ENCODE measurements at places on chromosomes 7 and 10.

DNA sequence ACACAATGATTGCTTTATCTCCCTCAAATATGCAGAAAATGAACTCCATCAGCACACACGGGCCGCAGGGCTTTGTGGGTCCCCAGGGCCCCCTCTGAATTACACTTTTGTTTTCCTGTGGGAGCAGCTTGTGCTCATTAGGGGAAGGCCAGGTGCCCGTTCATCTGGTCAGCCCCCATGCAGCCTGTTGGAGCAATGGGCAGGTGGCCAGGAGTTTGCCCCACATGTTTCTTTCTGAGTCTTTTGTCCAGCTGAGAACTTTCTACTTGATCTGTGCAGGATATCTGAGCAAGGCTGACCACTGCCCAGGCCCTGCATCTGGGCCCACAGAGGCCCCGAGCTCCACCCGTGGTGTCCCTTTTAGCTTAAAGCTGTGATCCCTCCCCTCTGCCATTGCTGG is 105.3 kb upstream of the FAM20C start:
- no peak overlapping the region for H3K27ac ChIP-seq
- H3K4me1 ChIP-seq = peaks cover 54% of the 10 kb centered on the region
- H3K4me3 ChIP-seq = no peak overlapping the region

- no peak for DNase-seq
- H3K36me3 ChIP-seq = no peaks in the 10 kb centered on the region
Observed at GRCh38 chr10:116653885-116654284, 33.1 kb downstream of the PNLIPRP2 start.

- no peak for DNase-seq
- H3K27ac ChIP-seq = no peak overlapping the region
- H3K36me3 ChIP-seq = no peaks in the 10 kb centered on the region
- no peaks in the 10 kb centered on the region for H3K4me1 ChIP-seq
- no peak overlapping the region for H3K4me3 ChIP-seq
Observed at GRCh38 chr7:106459397-106460072, 174.8 kb upstream of the NAMPT start.

GRCh38 chr7:8160779-8161345 is 101.1 kb downstream of the ICA1 start:
- no peak for DNase-seq
- H3K27ac ChIP-seq = no peak overlapping the region
- H3K36me3 ChIP-seq = no peaks in the 10 kb centered on the region
- H3K4me3 ChIP-seq = no peak overlapping the region
- no peaks in the 10 kb centered on the region for H3K27me3 ChIP-seq
- H3K4me1 ChIP-seq = no peaks in the 10 kb centered on the region

GRCh38 chr10:52071814-52072213 is 242.3 kb upstream of the DKK1 start:
- H3K4me1 ChIP-seq = no peaks in the 10 kb centered on the region
- H3K27me3 ChIP-seq = no peaks in the 10 kb centered on the region
- no peaks in the 10 kb centered on the region for H3K36me3 ChIP-seq

- no peak overlapping the region for H3K4me3 ChIP-seq
- H3K27me3 ChIP-seq = no peaks in the 10 kb centered on the region
- H3K27ac ChIP-seq = no peak overlapping the region
- no peak for DNase-seq
- H3K4me1 ChIP-seq = no peaks in the 10 kb centered on the region
- H3K36me3 ChIP-seq = no peaks in the 10 kb centered on the region
Observed at GRCh38 chr7:260441-261281, 29.3 kb upstream of the FOXL3 start.

GRCh38 chr10:95821720-95822119 is 65.8 kb downstream of the ENTPD1 start:
- H3K4me3 ChIP-seq = no peak overlapping the region
- DNase-seq = no peak
- no peaks in the 10 kb centered on the region for H3K36me3 ChIP-seq
- no peaks in the 10 kb centered on the region for H3K4me1 ChIP-seq
- H3K27me3 ChIP-seq = no peaks in the 10 kb centered on the region
- no peak overlapping the region for H3K27ac ChIP-seq

DNA sequence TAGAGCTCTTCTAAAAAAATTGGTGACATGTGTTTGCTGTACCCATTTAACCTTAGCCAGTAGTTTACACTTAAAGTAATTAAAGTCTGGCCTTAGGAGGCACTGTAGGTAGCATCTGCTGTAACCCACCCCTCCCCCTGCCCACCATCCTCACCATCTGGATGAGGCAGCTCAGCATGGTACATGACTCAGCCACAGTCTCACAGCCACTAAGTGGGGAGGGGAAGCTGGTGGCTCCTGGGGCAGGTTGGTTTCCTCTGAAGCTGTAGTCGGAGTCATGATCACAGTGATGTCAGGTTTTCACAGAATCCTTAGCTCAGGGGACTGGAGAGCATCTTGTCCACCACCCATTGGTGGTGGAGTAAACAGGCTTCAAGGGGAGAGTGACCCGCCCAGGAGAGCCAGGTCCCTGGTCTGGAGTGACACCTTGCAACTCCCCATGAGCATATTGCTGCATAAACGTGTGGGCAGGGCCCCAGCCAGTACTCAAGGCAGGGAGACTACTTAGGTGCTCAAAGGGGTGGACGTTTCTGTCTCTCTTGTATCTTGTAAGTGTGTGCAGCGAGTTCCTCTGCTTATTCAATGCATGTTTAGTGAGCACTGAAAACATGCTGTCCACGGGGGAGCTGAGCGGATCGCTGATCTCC is 125.9 kb downstream of the GRK5 start:
- H3K4me1 ChIP-seq = peaks cover 20% of the 10 kb centered on the region
- DNase-seq = no peak
- H3K27ac ChIP-seq = no peak overlapping the region
- no peak overlapping the region for H3K4me3 ChIP-seq

DNA sequence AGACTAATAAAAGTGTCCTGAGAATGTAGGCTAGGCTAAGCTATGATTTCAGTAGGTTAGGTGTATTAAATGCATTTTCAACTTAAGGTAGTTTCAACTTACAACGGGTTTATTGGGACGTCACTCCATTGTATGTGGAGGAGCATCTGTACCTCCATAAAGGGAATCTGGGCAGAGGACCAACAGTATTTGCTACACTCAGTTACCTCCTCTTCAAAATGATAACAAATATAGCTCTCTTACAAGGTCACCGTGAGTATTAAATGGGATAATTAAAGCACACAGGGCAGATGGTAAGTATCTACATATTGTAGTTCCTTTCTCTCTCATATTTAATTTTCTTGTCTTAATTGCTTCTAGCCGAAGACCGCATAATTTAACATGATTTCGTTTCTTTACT is 59.0 kb upstream of the FGL2 start:
- DNase-seq = no peak
- no peaks in the 10 kb centered on the region for H3K36me3 ChIP-seq
- H3K4me3 ChIP-seq = no peak overlapping the region
- H3K27me3 ChIP-seq = no peaks in the 10 kb centered on the region

DNA sequence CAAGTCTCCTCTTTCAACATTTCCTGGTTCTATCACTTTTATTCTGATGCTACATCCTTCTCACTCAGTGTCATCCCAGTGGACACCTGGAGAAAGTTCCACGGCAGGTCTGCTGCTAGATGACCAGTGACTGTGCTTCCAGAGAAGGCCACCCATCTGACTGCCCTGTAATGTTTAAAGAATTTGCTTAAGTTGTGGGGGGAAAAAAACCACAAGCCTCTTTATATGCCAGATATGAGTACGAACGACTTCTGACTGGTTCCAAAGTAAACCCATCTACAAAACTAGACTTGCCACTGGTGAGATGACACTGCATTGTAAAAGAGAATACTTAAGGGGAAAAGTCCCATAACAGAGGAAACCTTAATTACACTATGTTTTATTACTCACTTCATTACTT is 69.6 kb upstream of the VWC2 start:
- no peak overlapping the region for H3K4me3 ChIP-seq
- no peaks in the 10 kb centered on the region for H3K27me3 ChIP-seq
- no peaks in the 10 kb centered on the region for H3K36me3 ChIP-seq
- DNase-seq = no peak
- H3K4me1 ChIP-seq = no peaks in the 10 kb centered on the region
- H3K27ac ChIP-seq = no peak overlapping the region

- H3K4me3 ChIP-seq = no peak overlapping the region
- peak; percentile 55 for DNase-seq
- no peaks in the 10 kb centered on the region for H3K36me3 ChIP-seq
- peaks cover 5% of the 10 kb centered on the region for H3K4me1 ChIP-seq
- peak overlapping the region; percentile 1 for H3K27ac ChIP-seq
Observed at GRCh38 chr10:126250045-126250444, 138.2 kb downstream of the ADAM12 start.

GRCh38 chr7:43584195-43584586 is 1.3 kb downstream of the STK17A start:
- peak overlapping the region; percentile 78 for H3K27ac ChIP-seq
- H3K4me1 ChIP-seq = peaks cover 18% of the 10 kb centered on the region

DNA sequence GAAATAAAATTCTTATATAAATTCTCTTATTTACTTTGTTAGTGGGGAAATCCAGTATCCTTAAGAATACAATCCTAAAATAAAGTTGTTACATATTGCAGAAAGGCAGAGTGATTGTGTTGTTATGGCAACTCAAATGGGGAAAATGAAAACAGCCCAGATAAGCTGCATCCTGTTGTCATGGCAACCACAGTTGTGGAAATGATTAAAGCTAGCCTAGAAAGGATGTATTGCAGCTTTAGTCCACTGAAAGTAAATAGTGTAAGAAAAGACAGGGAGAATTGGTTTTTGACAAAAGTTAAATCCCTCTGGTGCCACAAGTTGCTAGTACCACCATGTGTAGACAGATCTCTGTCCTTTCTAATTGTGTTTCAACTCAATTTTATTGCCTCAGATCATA is 43.2 kb downstream of the BTRC start:
- DNase-seq = peak; percentile 47
- H3K27ac ChIP-seq = no peak overlapping the region
- H3K4me3 ChIP-seq = no peak overlapping the region
- no peaks in the 10 kb centered on the region for H3K27me3 ChIP-seq
- H3K36me3 ChIP-seq = no peaks in the 10 kb centered on the region

DNA sequence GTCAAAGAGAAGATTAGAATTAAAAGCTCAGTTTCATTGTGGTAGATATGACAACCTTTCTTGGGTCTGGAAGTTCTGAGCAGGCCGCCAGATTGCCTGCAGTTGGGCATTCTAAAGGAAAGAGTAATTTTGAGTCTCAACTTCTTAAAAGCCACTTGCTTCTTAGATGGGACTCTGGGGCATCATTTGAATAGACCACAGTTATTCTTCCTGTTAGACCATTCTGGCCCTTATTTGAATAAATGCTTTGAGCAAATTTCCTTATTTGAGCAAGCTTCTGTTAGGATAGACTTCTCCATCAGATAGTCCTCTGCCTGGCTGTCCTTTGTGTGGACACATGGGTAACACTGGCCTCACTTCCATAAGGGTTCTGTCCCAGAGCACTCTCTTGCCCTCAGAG is 40.2 kb downstream of the SND1 start:
- no peak overlapping the region for H3K4me3 ChIP-seq
- no peak overlapping the region for H3K27ac ChIP-seq
- H3K27me3 ChIP-seq = no peaks in the 10 kb centered on the region
- H3K4me1 ChIP-seq = no peaks in the 10 kb centered on the region

- no peak overlapping the region for H3K27ac ChIP-seq
- DNase-seq = no peak
- H3K4me3 ChIP-seq = no peak overlapping the region
- H3K27me3 ChIP-seq = no peaks in the 10 kb centered on the region
- no peaks in the 10 kb centered on the region for H3K36me3 ChIP-seq
Observed at GRCh38 chr7:24921362-24921679, 58.7 kb downstream of the OSBPL3 start.

GRCh38 chr10:119669975-119670640 is 18.9 kb downstream of the BAG3 start:
- H3K4me3 ChIP-seq = no peak overlapping the region
- peaks cover 4% of the 10 kb centered on the region for H3K36me3 ChIP-seq
- H3K27me3 ChIP-seq = no peaks in the 10 kb centered on the region
- H3K4me1 ChIP-seq = peaks cover 35% of the 10 kb centered on the region

- no peaks in the 10 kb centered on the region for H3K36me3 ChIP-seq
- H3K27ac ChIP-seq = no peak overlapping the region
- DNase-seq = peak; percentile 33
Observed at GRCh38 chr7:34451923-34452322, 206.1 kb upstream of the NPSR1 start.

GRCh38 chr7:28847681-28848080 is 110.4 kb downstream of the TRIL start:
- no peaks in the 10 kb centered on the region for H3K36me3 ChIP-seq
- no peak overlapping the region for H3K27ac ChIP-seq

DNA sequence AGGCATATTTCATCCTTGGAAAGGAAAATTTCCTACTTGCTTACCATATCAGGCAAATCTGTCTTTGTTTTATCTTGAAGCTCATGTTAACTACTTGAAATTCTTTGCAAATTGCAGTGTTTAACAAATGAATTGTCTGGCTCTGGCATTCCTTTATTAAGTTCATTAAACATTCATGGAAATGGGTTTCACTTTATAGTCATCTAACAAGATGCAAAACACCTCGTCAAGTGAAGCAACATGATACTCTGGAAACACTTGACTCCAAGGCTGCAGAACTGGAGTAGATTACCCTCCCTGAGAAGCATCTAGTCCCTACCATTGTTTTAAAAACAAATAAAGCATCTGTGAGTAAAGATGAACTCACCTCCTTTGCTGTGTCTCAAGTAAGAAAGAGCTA is 1086.9 kb downstream of the NRG3 start:
- no peak overlapping the region for H3K4me3 ChIP-seq
- no peaks in the 10 kb centered on the region for H3K4me1 ChIP-seq
- no peak for DNase-seq
- H3K36me3 ChIP-seq = no peaks in the 10 kb centered on the region

DNA sequence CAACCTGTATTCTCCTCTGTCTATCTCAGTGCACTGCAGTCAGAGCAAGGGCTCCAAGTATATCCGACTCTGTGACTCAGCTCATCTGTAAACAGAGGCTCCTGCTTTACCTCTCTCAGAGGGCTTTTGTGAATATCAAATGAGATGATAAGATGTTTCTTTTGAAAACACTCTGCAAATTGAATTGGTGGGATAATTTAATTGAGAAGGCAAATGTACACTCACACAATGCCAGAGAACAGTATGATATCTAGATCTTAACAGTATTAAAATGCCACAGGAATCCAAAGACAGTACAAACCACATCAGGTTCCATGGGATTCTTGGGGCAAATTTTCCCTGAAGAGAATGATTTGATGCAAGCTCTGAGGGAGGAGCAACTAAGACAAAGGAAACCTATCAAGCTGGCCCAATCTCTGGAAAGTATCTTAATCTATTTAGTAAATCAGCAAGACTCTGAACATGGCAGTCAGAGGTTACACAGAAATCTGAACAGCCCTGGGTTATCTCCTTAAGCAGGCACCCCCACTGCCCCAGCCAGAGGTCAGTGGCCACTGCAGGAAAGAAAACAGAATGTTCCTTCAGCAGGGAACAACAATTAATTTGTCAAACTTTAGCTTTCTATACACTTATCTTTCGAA is 45.9 kb downstream of the DOCK4 start:
- no peak overlapping the region for H3K4me3 ChIP-seq
- no peaks in the 10 kb centered on the region for H3K36me3 ChIP-seq
- peak overlapping the region; percentile 45 for H3K27ac ChIP-seq

GRCh38 chr7:90178679-90179278 is 24.5 kb downstream of the STEAP1 start:
- no peak overlapping the region for H3K4me3 ChIP-seq
- H3K36me3 ChIP-seq = no peaks in the 10 kb centered on the region
- peak; percentile 15 for DNase-seq
- H3K4me1 ChIP-seq = no peaks in the 10 kb centered on the region
- no peaks in the 10 kb centered on the region for H3K27me3 ChIP-seq

Measured in hepatocyte (in vitro differentiated cells).